ENCODE measurements at places on chromosomes 6 and 20.
A peak's percentile ranks its signal among the peaks of the same experiment; 100 is the strongest.

DNA sequence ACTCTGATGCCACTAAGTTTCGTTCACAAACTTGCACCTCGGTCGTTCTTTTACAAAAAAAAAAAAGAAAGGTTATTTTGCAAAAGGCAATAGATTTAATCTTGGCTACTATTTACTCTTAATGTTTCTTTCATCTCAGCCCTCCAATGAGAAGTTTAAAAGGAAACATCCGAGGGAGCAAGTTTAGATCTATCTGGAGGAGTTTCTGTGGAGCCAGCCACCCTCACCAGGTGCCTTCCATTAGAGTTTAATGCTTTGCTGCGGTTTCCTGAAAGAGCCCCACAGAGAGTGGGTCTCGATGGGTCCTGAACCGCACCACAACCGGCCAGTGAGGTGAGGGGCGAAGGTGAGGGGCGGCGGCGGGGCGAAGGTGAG lies 632 bp downstream of the PRKN start:
- no peaks in the 10 kb centered on the region for H3K36me3 ChIP-seq
- peaks cover 3% of the 10 kb centered on the region for H3K4me1 ChIP-seq
- H3K4me3 ChIP-seq: peak overlapping the region; percentile 93
- peak overlapping the region; percentile 63 for H3K27ac ChIP-seq
- no peak for DNase-seq

DNA sequence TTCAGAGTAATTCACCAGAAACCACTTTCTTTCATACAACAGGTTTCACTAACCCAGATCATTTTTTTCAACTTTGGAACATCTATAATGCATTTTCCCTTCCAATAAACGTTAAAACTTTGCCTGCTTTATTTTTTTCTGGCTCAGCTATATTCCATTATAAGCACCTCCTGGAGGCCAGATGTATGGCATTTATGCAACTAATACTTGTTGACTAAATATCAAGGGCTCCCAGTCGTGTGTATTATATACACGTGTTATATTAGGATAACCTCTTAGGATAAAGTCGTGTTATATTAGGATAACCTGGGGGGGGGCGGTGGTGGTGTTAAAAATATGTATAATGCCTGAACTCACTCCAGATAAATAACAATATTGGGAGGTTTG lies 6.7 kb downstream of the OPN5 start:
- no peak for DNase-seq
- no peaks in the 10 kb centered on the region for H3K36me3 ChIP-seq
- H3K27me3 ChIP-seq: no peaks in the 10 kb centered on the region

DNA sequence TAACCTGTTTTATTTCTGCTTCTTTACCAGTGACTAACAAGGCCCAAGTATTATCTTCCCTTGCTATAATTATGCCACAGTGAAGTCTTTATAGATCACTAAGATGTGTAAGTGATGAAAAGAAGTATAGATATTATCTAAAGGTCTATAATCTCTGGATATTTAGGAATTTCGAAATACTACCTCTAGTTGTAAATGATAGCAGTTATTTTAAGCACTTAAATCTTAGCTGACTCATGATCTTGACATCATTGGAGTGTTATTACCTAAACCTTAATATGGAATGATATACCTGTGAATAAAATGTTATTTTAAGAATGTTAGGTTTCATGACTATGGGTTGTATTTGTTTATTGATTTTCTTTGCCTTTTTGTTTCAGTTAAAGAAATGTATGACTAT lies 31.5 kb downstream of the CDC40 start:
- no peaks in the 10 kb centered on the region for H3K4me1 ChIP-seq
- no peaks in the 10 kb centered on the region for H3K27me3 ChIP-seq
- no peak overlapping the region for H3K4me3 ChIP-seq

- no peaks in the 10 kb centered on the region for H3K27me3 ChIP-seq
- H3K27ac ChIP-seq: no peak overlapping the region
- H3K4me3 ChIP-seq: no peak overlapping the region
- no peak for DNase-seq
- no peaks in the 10 kb centered on the region for H3K36me3 ChIP-seq
Measured at GRCh38 chr6:104126315-104127005, 733.3 kb downstream of the HACE1 start.

GRCh38 chr6:7417684-7418083 lies 28.1 kb downstream of the RIOK1 start:
- no peak for DNase-seq
- H3K4me1 ChIP-seq: no peaks in the 10 kb centered on the region
- no peaks in the 10 kb centered on the region for H3K27me3 ChIP-seq
- peaks cover 40% of the 10 kb centered on the region for H3K36me3 ChIP-seq

- no peak for DNase-seq
- no peak overlapping the region for H3K4me3 ChIP-seq
- H3K4me1 ChIP-seq: no peaks in the 10 kb centered on the region
- no peaks in the 10 kb centered on the region for H3K27me3 ChIP-seq
- no peak overlapping the region for H3K27ac ChIP-seq
Measured at GRCh38 chr6:9732056-9732455, 682.8 kb downstream of the TFAP2A start.

DNA sequence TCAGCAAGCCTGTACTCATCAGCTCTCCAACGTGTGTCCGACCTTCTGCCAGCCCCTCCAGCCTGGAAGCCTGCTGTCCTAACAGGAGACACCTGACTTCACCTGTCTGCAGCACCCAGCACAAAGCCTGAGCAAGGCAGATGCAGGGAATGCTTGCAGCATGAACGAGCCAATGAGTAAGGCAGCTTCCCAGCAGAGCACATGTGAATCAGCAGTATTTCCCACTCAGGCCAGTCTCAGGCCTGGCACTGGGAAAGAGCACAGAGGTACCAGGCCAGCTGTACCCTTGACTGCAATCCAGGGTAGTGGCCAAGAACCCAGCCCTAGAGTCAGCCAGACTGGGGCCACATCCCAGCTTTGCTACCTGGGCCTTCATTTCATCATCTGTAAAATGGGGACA lies 120.8 kb downstream of the MAFB start:
- no peaks in the 10 kb centered on the region for H3K27me3 ChIP-seq
- peaks cover 14% of the 10 kb centered on the region for H3K4me1 ChIP-seq
- no peak overlapping the region for H3K27ac ChIP-seq
- no peak for DNase-seq
- H3K4me3 ChIP-seq: no peak overlapping the region
- H3K36me3 ChIP-seq: no peaks in the 10 kb centered on the region

GRCh38 chr6:40397287-40398033 lies 189.7 kb downstream of the LRFN2 start:
- no peaks in the 10 kb centered on the region for H3K36me3 ChIP-seq
- H3K4me1 ChIP-seq: no peaks in the 10 kb centered on the region
- H3K27ac ChIP-seq: no peak overlapping the region
- H3K4me3 ChIP-seq: no peak overlapping the region
- no peaks in the 10 kb centered on the region for H3K27me3 ChIP-seq

All from thoracic aorta (tissue), 2 donors.